ENCODE measurements at places on chromosomes 2 and 18. TPM values are rescaled to one million over a fixed set of nuclear protein-coding genes. Genes with fewer than 3 reads are reported as not detected.
A peak's percentile ranks its signal among the peaks of the same experiment; 100 is the strongest.

GRCh38 chr2:70671092-70671675 is 96.8 kb downstream of the ADD2 start:
- no peak for DNase-seq

DNA sequence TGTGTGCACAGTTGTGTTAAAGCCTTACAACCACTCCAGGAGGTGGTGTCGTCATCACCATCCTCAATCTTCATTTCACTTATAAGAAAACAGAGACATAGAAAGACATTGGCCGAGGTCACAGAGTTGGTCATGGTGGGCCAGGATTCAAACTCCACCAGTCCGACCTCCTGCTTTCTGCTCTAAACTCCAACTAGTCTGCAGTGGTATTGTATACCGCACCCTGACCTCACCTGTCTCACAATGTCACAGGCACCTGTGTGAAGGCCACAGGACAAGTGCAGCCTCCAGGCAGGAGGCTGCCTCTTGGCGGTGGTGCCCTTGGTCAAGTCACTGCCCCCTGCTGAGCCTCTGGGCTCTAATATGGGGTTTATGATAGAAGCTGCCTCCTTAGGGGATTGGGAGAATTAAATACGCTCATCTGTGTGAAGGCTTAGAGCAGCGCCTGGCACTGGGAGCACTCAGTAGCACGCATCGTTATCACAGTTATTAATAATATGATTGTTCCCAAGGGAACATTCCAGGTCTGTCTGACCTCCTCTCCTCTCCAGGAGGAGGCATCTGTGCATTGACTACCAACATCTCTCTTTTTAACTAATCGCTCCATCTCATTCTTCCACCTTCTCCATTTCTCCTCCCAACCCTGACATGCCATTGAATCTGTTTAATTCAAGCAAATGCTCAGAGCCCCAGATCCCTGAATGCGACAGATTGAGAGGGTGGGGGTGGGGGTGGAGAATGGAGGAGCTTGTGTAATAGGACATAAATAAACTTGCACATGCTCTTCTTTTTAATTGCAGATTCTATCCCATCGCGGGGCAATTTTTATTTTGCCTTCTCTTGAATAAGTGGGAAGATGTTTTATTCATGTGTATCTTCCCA is 112.7 kb downstream of the MCFD2 start:
- DNase-seq, result no peak

DNA sequence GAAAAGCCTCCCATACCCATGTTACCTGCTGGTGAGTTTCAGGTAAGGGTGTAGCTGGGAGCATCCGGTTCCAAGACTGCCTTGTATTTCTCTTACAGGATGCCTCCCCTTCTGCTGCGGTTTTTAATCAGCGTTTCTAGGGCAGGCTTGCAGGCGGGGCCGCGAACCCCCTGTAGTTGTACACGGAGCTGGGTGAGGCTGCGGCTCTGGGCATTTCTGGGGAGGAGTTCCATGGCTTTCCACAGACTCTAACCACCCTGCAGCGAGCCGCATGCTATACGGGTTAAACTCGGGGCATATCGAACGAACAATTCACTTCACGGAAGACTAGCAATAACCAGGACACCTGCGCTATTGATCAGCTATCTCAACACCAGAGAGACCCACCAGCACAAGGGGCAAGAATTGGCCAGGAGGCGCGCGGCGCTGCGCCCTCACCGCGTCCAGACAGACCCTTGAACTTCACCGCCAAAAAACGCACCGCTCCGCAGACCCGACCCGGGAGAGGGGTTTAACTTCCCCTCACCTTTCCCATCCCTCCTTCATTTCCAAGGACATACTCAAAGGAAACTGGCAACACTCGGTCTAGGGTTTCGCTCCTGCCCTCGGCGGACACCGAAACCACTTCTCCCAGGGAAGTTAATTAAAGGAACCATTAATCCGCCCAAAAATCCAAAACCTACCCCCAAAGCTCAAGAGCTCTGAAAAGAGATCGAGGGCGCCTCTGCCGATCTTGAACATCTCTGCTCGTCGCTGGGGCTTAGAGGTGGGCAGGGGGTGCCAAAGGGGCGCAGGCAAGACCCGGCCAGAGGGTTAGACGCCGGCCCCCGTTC is 909 bp downstream of the TGFA start:
- DNase-seq, result no peak

- DNase-seq, result no peak
These were observed 256.6 kb downstream of the PIEZO2 start for GRCh38 chr18:10892786-10893185.

DNA sequence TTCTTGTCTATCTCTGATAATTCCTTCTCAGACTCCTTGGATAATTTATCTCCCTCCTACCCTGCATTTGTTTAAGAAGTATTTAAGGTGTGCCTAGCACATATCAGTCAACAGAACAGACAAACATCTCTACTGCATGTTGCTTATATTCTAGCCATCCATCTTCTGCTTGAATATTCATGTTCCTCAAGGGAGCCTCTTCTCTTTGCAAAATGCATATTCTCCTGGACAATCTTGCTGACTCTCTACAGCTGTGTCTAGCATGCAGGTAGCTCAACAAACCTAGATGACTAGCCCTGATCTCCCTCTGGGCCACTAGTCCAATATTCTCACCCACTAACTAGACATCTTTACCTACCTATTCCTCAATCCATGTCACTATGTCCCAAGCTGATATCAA is 70.0 kb downstream of the AP1S3 start:
- no peak for DNase-seq

GRCh38 chr2:24588294-24588693 is 97.2 kb downstream of the NCOA1 start:
- no peak for DNase-seq

- DNase-seq, result no peak
These were observed 128.3 kb downstream of the SATB2 start for GRCh38 chr2:199329466-199329865.

GRCh38 chr2:206204710-206205109 is 45.0 kb downstream of the EEF1B2 start:
- no peak for DNase-seq

- no peak for DNase-seq
These were observed 72.3 kb downstream of the CCDC138 start for GRCh38 chr2:108858894-108859293.

DNA sequence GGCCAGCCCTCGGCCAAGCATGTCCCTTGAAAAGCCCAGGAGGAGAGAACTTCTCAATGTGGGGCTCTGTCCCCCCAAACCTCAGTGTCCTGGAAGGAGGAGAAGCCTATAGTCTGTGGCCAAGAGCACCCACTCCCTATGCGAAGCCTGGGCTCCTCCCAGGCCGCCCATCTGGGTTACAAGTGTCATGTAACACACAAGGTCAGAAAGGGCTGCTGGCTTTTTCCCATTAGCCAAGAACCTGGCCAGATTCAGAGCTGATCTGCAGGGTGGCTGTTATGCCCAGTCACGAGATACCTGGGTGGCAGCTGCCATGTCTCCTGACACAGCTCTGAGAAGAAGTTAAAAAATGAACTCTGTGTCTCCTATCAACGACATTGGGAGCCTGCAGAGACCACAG is 170.7 kb downstream of the TNS1 start:
- no peak for DNase-seq

DNA sequence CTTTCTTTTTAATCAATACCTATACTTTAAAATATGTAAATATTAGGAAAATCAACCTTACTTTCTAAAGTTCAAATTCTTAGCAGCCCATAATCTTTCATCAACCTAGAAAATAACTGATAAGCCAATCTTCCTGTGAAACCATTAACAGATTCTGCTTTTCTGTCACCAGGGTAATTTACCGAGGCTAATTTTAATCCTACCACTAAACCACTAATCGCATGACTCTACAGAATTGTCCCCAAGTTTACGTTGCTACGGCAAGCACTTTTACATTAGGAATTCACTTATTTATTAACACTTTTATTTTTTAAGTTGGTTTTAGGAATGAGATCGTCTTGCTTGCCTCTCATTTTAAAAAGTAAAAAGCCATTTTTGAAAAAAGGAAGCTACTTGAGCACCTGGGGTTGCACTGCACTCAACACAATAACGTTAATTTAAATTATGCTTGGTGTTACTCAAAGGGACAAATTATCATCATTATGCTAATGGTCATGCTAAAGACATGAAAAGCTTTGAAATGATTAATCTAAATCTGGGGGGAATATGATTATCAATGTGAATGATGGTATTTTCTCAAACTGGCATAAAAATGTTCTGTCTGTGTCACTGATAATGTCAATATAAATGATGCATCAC is 10.2 kb downstream of the ZNF516 start:
- DNase-seq, result no peak

DNA sequence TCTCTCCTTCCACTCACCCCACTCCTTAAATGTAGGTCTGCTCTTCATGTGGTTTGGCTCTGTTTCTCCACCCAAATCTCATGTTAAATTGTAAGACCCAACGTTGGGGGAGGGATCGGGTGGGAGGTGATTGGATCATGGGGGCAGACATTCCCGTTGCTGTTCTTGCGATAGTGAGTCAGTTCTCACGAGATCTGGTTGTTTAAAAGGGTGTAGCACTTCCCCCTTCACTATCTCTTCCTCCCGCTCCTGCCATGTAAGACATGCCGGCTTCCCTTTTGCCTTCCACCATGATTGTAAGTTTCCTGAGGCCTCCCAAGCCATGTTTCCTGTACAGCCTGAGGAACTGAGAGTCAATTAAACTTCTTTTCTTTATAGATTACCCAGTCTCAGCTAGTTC is 1044.5 kb upstream of the POU3F3 start:
- no peak for DNase-seq

DNA sequence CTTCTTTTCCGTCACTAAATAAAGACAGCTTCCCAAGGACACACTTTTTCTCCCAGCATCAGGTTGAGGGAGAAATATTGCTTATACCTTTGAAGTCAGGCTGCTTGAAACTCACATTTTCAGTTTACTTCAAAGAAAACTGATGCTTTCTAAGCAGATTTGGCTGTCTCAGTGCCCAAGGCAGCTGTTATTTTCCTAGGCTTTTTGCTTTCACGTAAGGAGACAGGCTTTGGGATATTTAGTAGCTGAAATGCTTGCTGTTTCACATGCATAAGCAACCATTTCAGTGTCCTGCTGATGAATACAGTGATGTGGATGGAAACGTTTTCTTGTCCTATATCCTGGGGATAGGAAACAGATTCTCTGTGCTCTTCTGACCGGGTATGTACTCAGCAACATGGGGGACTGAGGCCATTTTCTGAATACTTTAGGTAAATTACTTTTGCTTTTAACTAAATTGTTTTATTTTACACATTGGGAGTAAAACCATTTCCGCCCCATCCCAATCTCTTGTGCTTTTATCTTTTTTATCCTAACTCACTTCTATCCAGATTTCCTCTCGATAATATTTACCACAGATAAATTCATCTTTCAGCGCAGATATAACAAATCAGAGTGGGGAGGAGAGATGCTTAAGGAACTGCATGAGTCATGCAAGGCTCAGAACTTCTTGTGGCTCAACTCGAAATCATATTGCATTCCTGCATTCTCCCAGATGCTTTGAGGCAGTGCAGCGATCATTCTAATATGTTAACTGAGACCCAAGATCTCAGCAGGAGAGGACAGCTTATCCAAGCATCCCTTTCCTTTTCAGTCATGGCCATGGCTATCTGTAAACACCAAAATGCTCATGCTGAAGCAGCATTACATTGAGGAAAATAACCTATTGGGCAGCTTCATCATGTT is 22.2 kb downstream of the GALR1 start:
- DNase-seq, result no peak

DNA sequence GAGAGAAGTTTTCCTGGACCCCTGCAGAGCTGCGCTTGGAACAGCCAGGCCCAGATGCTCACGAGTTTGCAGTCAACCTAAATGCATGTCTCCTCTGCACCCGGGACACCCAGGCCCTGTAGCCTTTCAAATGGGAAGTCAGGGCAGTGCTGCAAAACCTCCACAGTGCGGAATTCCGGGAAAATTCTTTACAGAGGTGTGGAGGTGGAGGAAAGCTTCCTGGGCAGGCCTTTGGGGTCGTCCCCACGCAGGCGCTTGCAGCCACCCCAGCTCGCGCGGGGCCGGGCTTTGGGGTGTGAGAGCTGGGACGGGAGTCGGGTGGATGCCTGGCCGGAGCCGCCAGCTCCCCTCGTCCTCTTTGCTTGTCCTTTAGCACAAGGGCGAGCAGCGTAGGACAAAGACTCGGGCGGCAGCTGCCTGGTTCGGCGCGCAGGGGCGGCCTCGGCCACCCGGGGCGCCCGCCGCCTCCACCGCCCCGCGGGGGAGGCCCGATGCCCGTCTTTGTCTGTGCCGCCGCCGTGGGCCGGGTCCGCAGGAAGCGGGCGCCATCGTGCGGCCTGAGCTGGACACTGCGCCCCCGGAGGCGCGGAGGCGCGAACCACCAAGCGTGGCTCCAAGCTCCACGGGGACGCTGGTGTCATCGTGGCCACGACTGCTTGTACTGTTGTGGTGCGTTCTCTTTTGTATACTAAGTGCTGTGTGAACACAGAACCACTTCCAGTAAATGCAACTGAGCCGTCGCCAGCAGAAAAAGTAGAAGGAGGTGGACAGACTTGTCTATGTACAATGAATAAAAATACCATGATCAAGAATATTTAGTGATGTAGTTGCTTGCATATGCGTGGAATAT is 28.2 kb upstream of the BCL11A start:
- DNase-seq, result peak; percentile 92

DNA sequence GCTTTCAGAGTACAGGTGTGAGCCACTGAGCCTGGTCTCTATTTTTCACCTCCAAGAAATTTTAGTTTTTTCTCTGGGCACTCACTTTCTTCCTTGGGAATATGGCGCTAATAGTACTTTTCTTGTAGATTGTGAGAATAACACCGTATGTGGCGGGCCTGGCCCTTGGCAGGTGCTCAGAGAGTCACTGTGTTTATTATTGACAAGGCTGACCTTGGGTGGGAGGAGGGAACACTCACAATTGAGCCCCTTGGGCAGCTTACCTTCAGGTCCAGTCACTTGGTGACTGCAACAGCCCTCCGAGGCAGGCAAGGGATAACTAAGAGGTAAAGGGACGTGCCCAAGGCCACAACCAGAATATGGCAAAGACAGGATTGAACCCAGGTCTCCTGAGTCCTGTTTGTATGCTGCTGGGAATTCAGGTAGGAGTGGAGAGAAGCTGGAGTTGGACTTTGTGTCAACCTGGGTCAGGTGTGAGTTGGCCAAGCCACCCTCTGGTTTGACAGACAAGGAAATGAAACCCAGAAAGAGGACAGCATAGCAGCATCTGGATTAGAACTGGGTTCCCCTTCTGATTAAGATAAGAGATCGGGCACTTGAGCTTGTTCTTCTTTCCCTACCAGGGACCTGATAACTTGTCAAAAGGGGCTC is 2.8 kb upstream of the STK25 start:
- DNase-seq, result no peak

DNA sequence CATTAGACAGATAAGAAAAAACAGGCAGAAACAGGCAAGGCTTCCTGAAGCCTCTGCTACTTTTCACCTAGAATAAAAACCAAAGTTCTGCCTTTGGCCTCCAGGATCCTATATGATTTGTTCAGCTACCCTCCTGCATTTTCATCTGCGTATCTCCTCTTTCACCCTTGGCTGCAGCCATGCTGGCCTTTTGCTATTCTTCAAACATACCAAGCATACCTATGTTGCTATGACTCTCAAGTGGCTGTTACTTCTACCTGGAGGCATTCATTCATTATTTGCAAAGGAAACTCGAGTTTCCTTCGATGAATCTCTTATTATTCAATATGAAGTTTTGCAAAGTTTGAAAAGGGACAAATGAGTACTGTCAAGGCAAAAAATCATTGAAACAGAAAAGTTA is 106.4 kb upstream of the HNMT start:
- no peak for DNase-seq

The HOXD12 gene
- total RNA-seq, result 1.0 TPM

The RAB6C gene
- total RNA-seq, result 0.52 TPM

The RNASEH1 gene
- 33.9 TPM for total RNA-seq

The KCNG2 gene
- total RNA-seq, result not detected

The OTOF gene
- 0.07 TPM for total RNA-seq

The ADD2 gene
- not detected for total RNA-seq

The SGPP2 gene
- total RNA-seq, result not detected

The SIGLEC15 gene
- total RNA-seq, result 1.6 TPM

The CLEC4F gene
- total RNA-seq, result not detected

The OSR1 gene
- total RNA-seq, result not detected

The CD8B2 gene
- total RNA-seq, result not detected
